ENCODE measurements at places on chromosomes 2 and 18.

DNA sequence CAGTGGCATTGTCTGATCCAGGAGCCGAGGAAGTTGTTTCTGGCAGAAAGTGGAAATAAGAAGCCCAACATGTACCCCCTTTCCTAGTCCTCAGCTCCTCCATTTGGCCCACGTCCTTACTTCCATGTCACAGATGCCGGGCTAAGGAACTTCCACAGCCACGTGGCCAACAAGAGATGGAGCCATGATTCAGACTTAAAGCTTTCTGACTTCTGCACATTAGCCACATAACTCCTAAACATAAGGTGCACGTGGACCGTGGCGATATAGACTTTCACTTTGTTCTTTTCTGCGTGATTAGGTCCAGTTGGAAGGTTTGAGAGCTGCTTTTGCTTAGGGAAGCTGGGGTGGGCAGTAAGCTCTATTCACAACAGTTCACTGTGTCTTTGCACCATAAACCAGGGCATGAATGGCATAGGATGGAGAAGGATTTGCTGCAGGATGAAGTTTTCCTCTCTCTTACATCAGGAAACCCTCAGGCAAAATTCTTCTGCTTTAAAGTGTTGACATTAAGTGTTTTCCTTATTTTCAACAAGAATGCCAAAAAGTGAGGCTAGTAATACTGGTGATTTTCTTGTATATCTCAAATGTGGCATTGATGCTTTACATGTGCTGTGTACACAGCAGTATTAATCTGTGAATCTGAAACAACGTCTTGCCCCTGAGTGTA, 61.2 kb upstream of the RBM44 start:
- no peak for DNase-seq

DNA sequence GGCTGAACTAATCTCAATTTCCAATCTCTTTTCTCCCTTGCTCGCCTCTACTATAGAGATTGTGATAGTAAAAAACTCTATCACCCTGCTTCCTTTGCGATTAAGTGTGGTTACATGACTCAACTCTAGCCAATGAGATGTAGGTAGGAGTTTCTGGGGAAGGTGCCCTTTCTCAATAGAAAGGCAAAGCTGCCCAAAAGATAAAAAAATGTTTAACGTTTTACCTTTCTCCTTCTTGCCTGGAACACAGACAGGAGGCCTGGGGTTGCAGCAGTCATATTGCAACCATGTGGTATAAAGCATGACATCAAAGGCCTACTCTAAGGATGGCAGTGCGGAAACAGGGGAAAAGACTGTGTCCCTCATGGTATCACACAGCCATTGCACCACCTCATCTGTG, 31.5 kb downstream of the TMEM37 start:
- DNase-seq = peak; percentile 54

GRCh38 chr18:75010278-75010677, 198.7 kb downstream of the PTGR3 start:
- no peak for DNase-seq

- DNase-seq = no peak
Measured at GRCh38 chr18:6732952-6733351, 3.4 kb downstream of the ARHGAP28 start.

GRCh38 chr2:108998911-108999310, 9.9 kb upstream of the EDAR start:
- peak; percentile 49 for DNase-seq

- DNase-seq = peak; percentile 62
Measured at GRCh38 chr2:231523451-231524285, 6.6 kb downstream of the NMUR1 start.

- peak; percentile 87 for DNase-seq
Measured at GRCh38 chr2:45024600-45025291, 15.5 kb upstream of the SIX2 start.

GRCh38 chr18:1861473-1861872, 709.8 kb downstream of the METTL4 start:
- DNase-seq = no peak

- DNase-seq = no peak
Measured at GRCh38 chr2:70458661-70459060, 95.0 kb downstream of the TGFA start.

- no peak for DNase-seq
Measured at GRCh38 chr18:68797871-68798270, at the start of gene CCDC102B. CCDC102B (plus strand) TSS chr18:68798080; CDS start chr18:68836764, 38,684 bp downstream.

GRCh38 chr2:189362283-189362682, 79.0 kb upstream of the WDR75 start:
- no peak for DNase-seq

DNA sequence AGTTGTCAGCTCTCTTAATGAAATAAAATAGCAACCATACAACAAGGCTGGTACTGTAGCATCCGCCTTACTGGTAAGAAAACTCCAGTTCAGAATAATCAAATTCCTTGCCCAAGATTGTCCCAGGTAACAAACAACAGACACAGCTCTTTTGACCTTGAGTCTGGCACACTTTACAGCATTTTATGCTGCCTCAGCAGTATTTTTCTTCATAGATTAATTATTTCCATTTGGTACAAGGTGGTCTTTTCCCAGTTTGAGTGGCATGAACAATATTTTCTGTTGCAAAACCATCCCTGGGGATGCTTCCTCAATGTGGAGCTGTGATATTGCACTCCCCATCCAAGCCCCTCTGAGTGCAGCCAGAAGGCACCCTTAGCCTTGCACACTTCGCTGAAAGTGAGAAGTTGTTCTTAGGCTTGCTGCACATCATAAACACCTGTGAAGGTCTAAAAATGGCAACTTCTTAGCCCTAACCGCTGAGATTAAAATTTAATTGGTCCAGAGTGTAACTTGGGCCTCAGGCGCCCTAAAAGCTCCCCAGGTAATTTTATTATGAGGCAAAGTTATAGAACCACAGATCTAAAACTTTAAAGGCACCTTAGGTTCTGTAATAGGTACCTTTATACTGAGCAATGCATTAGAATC, 523.3 kb downstream of the CMPK2 start:
- no peak for DNase-seq

- no peak for DNase-seq
Measured at GRCh38 chr2:110105183-110105582, 10.4 kb downstream of the MALL start.

DNA sequence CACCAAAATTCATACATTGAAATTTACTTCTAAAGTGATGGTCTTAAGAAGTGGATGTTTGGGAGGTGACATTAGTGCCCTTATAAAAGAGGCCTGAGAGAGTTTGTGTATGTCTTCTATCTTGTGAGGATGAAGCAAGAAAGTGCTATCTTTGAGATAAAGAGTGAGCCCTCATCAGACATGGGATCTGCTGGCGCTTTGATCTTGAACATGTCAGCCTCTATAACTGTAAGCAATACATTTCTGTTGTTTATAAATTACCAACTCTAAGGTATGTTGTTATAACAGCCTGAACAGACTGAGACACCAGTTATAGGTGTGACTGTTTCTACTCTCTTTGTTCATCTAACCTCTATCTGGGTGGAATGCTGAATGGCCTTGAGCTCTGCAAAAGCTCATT, 54.5 kb upstream of the SETBP1 start:
- DNase-seq = no peak

GRCh38 chr2:19416784-19417684, 58.6 kb upstream of the OSR1 start:
- DNase-seq = no peak

- no peak for DNase-seq
Measured at GRCh38 chr2:195489101-195489500, 167.9 kb upstream of the SLC39A10 start.

DNA sequence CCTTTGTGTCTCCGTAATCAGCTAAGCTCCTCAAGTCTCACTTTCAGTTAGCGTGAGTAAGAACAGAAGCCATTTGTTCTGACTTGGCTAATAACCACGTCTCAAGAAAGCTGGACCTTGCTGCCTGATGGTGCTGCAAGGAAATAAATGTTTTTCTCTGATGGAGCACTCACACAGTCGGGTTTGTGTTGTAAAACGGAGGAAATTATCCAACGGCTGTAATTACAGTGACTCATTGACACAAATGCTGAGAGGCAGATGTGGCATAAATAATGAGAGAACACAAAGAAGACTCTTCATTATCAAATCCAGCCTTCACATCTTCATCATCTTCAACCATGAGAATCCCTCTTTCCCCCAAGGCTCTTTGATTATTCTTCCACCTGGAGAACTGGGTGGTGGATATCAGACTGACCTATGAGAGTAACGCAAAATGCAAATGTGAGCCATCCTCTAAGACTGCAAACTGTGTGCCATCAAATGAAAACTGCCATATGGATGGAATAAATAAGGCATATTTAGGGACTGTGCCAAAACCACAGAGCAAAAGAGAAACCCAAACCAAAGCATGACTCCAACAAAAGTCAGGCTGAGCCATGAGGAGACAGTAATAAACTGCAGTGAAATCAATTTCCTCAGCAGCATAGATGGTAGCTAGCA, 252.6 kb downstream of the RND3 start:
- peak; percentile 94 for DNase-seq

GRCh38 chr2:96146153-96146880, 1.1 kb upstream of the DUSP2 start:
- DNase-seq = peak; percentile 90

- no peak for DNase-seq
Measured at GRCh38 chr2:20429528-20429927, 17.3 kb upstream of the RHOB start.

GRCh38 chr2:97714084-97714949, 941 bp downstream of the ZAP70 start:
- peak; percentile 75 for DNase-seq

DNA sequence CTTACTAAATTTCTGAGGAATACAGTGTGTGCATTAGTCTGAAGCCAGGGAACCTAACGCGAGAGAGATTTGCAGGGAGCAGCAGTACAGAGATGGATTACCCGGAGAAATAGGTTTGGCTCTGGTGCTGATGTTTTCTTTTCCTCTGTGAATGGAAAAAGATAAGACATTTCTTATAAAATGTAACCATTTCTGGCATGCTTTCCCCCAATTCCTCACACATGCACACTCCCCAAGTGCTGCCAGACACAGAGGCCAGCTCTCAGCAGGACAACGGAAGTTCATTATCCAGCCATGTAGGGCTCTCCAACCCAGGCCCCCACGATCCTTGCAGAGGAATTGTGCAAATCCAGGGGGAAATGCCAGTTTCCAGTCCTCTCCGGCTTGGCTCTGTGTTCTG, 224.5 kb upstream of the MGAT5 start:
- no peak for DNase-seq

GRCh38 chr2:95024960-95025405, 525 bp upstream of the MAL start:
- peak; percentile 72 for DNase-seq

DNA sequence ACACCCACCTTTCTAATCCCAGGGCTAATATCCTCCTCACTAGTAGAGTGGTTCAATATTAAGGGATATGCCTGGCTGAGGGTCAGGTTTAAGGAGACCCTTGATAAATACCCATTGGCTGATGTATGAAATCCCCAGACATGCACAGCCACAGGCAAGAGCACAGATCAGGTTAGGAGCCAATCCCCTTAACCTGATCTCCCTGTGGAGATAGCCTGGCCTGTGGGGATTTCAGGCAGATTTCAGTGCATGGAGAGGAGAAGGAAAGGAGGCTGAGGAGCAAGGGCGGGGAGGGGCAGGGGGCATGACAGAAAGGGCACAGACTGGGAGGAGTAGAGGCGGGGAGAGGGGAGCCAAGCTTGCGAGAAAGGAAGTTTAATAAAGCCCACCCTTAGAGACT, 129.0 kb downstream of the LOXHD1 start:
- no peak for DNase-seq

DNA sequence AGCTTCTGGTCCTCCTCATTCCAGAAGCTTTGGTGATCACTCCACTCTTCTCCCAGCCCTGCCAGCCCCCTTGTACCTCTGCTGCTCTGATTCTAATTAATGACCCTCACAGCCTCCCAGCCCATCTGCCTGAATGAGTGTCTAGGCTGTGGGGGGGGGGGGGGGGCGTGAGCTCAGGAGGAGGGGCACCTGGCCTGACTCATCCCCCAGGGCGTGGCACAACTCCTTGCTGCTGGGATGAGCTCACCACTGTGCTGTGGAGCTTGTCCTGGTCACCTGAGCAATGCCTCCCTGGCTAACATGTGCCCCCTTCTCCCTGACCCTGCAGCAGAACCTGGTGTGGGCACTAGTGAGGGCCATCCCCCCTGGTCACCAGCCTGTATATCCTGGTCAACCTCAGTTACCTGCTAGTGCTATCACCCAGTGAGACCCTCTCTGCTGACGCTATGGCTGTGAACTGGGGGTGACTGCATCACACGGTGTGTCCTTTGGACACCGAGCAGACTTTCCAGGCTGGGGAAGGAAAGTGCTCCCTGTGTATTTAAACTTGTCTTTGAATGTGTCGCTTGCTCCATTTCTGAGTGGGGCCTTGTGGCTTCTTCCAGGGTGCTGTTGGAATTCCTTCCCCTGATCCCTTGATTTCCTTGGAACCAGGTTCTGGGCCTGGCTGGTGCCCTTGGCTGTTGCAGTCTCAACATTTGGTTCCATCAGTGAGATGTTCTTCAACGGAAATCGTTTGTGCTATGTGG, 41.5 kb upstream of the PUM2 start:
- DNase-seq = no peak

DNA sequence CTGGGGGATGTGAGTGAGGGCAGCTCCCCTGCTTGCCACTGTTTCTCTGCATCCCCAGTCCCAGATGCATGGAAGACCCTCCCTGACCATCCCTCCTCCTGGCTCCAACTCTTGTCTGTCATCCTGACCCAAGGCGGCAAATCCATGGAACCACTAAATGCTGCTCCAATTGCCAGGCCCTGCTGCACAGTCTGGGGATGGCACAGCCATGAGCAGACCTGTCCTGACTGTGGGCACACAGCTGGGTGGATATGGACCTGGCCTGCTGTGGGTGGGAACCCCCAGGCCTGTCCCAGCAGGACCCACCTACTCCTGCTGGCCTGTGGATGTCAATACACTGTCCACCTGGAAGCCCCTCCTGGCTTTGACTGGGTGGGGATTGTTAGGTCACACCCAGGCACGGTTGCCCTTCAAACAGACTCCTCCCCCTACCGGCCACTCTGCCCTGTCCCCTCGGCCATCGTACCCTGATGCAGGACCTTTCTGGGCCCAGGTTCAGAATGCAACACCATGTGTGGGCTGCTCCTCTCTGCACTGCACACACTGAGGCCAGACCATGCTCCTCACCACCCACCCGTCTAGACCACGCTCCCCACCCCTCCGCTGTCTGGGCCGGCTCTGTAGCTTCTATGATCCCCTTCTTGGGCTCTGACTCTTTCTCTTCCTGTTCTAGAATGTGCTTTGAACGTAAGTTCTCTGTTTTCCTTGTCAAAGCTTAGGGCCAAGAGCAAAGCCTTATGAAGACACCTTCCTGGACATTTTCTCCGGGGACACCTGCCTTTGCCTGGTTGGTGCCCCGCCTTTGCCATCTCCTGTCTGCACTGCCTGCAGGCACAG, 57.9 kb downstream of the INPP5D start:
- no peak for DNase-seq

DNA sequence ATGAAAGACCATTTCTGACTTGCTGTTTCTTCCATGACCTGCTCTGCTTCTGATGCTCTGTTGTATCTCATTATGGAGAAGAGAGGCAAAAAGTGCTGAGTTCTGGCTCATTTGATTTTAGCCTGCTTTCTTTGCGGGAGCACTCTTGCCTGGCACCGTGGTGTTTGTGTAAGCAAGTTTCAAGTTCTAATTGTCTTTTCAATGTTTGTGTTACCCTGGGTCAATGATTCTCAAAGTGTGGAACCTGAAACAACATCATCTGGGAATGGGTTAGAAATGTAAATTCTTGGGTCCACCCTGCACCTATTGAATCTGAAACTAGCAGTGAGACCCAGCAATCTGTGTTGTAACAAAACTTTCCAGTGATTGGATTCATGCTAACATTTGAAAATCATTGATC, 85.5 kb upstream of the STON1 start:
- no peak for DNase-seq
